MCF 10A (cell line): ENCODE measurements at places on chromosomes 12 and 14. TPM values are rescaled to one million over a fixed set of nuclear protein-coding genes. Genes with fewer than 3 reads are reported as not detected.

DNA sequence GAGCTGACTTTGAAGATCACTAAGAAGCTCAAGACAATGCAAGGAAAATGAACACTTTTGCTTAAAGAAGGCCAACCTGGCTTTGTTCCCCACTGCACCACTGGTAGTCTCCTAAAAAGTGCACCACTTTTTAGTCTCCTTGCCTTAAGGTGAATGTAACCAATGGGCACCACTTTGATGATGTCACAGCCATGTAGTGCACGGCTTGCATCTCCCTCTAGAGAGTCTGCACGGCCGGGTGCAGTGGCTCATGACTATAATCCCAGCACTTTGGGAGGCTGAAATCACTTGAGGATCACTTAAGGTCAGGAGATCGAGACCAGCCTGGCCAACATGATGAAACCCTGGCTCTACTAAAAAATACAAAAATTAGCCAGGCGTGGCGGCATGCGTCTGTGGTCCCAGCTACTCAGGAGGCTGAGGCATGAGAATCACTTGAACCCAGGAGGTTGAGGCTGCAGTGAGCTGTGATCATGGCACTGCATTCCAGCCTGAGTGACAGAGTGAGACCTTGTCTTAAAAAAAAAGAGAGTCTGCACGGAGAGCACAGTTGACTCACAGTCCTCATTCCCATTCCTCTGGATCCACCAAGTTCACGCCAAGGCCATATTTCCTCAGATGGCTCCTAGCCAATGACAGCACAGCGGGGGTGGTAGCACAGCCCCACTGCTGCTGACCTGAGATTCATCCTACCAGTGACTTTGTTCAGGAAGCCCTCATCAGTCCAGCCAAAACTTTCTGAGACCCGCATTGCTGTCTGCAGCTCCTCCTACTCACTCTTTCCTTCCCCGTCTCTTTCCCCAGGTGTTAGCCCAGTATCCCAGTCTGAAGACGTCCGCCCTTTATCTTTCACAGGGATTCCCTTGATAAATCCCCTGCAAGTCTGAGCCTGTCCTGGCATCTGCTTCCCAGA lies 16.5 kb upstream of the IFT81 start:
- peaks cover 20% of the 10 kb centered on the region for H3K4me1 ChIP-seq
- DNase-seq = peak; percentile 91
- no peak overlapping the region for H3K4me3 ChIP-seq
- no peaks in the 10 kb centered on the region for H3K27me3 ChIP-seq

DNA sequence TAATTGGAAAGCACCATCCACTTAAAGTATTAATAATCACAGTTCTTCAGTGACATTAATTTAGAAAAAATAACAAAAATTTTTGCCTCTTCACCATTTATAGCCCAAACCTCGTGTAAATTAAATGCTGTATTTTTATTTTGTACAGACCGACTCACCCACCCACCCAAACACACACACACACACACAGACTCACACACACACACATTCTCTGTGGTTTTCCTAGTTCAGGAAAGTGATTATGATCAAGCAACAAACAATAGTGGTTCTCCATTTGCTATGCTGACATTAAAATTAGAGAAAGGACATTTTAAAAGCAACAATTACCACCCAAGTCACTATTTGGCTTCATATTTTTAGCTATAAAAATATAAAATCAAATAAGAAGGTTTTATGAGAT lies 112.5 kb upstream of the FLRT2 start:
- peak overlapping the region; percentile 87 for H3K27ac ChIP-seq
- peaks cover 42% of the 10 kb centered on the region for H3K4me1 ChIP-seq
- no peaks in the 10 kb centered on the region for H3K27me3 ChIP-seq

IQSEC3 gene
- total RNA-seq = not detected in 2 replicates

SIX1 gene
- 0.29 and 0.33 TPM in 2 replicates for total RNA-seq
